ENCODE measurements at places on chromosomes 1 and 21. TPM values are rescaled to one million over a fixed set of nuclear protein-coding genes. Genes with fewer than 3 reads are reported as not detected.

Gene MPL
- 0.06 TPM for total RNA-seq

DNA sequence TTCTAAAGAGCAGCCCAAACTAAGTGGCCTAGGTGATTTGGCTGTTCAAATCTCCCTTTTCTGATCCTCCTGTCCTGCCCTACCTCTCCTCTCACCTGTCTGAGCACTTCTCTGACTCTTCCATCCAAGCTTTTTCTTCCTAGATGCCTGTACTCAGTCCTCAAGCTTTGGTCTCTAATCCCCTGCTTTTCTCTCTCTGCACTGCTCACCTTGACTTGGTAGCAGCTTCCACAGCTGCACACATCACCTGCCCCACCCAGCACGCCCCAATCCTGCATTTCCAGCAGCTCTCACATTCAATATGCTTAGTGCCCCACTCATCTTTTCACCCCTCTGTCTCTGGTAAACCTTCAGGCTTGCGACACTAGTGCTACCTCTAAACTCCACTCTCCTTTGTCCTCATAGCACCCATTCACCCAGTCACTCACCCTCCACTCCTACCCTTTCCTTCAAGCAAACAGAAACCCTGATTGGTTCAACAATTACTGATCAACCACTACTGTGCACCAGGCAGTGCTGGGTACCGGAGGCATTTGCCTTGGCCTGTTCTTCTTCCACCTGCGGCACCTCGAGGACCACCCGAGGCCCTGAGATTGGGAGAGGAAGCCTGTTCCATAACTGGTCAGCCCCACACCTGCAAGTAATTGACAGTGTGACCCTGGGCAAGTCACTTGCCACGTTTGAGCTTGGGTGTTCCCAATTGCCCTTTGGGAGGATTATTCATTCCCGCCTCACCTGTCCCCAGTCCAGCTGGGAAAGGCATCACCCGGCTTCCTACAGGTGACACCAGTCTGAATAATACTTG lies 136.1 kb upstream of the EDN2 start:
- DNase-seq = no peak

DNA sequence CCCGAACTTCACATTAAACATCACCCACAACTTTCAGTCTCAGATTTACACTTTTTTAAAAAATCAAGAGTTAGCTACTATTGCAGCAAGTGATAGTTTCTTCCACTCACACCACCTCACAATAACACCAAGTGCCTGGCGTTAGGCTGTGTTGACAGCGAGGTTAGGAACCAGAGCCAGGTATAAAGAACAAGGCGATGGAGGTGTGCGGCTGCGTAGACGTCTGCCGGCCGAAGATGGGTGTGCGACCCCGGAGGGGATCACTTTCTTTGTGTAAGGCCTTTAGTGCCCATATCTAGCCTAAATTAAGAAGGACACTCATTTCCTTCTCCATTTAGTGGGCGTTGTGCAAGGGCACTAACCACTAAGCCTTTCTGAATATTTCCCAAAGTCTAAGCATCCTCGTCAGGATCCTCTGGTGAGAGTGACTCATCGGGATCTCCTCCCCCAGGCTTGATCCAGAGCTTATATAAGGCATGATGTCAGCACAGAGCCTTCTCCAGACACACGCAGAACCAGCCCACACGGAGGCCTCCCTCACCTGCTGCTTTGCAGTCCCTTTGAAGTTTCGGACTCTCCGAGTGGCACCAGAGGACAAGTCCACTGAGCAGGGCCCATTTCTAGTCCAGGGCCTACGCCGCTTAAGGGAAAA lies 11.8 kb downstream of the NHLH2 start:
- DNase-seq = peak; percentile 95

GRCh38 chr1:203305809-203306088 lies 430 bp downstream of the BTG2 start:
- DNase-seq = no peak

DNA sequence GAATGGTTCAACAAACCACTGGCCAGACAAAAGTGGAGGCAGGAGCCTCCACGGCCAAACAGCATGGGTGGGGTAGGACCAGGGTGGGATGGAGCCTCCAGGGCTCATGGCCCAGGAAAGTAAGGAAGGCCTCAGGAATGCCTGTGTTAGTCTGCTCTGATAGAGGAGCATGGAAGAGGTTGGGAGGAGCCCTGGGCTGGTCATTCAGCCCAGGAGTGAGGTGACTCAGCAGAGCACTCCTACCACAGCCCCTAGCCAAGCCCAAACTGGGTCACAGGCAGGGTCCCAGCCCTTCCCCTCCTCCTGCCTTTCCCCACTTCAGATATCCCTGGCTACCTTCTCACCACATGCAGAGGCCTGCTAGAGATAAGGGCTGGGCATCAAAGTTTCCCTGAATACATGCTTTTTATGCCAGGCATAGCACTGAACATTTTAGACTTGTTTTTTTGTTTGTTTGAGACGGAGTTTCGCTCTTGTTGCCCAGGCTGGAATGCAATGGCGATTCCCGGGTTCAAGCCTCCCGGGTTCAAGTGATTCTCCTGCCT lies 3.1 kb upstream of the SHISA4 start:
- peak; percentile 88 for DNase-seq

Gene SERTAD4
- 4.4 TPM for total RNA-seq

DNA sequence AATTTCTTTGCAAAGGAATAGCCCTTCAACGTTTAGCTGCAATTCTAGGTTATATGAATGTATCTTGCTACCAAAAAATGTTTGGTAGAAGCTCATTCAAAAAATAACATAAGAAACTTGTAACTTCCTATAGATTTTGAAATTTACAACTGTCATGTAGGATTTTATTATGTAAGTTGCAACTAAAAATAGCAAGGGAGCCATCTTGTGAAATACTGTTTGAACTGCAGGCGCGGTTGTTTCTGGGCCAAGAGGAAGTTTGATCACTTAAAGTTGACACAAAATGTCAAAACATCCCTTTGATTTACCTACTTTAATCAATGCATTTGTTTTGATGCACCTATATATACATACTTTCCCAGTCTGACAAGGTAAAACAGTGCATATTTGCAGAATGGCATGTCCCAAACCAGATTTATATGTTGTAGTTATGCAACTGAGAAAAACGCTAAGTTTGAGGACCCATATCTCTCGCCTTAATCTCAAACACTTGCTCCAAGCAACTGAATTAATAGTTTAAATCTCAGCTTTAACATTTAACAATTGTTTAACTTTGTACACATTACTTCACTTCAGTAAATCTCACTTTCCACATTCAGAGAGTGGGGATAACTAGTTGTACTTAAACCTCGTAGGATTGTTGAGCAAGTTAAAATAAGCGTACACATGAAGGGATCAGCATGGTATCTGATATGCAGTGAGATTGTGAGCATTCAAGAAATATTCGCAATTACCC lies 63.9 kb downstream of the KCNK2 start:
- DNase-seq = peak; percentile 9

DNA sequence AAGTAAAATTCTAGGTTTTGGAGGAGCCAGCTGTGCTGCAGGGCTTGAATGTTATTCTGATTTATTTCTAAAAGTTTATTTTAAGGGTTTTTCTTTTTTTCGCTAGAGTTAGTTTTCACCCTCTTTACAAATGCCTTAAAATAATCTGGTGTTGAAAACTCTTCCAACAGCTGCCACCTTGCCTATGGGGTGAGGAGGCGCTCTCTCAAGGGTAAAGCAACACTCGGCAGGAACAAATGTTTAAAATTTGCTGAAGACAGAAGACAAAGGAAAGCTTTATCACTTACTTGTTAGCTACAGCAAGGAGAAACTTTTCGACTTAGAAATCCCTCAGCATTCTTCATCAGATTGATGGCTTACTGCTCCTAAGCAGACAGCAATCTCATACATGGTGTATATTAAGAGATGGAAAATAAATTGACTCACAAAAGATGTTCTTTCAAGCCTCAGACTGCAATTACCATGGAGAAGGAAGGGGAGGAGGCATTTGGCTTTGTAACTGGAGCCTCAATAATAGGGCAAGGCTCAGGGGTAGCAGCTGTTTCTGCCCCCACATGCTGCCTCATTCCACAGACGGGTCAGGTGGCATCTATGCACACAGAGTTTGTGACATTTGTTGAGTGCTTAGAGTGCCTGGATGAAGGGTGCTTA lies 79.8 kb upstream of the RALGPS2 start:
- no peak for DNase-seq

DNA sequence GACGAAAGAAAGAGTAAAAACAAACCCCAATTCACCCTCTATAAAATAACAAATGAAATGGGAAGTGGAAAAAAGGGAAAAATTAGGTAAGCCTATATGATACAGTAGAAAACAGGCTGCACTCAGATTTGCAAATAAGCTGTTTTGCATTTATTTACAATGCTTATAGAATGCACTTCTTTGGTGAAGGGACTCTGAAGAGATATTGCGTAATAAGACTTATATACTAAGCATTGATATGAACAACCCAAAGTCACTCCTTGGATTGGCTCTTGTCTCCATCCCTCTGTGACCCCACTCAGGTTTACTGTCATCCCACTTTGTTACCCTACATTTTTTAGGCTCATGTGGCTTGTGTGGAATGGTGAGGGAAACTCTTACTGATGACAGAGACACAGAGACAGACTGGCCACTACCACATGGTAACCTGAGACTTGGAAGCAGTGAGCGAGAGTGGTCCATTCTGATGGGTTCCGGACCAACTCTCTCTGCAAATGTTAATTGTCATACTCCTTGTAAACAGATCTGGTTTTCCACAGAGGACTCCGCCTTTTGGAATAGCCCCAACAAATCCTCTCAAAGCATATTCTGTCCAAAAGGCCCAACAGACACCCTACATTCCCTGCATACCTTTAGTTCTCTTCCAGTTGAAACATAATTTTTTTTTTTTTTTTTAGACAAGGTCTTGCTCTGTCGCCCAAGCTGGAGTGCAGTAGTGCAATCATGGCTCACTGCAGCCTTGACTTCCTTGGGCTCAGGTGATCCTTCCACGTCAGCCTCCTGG lies 11.0 kb downstream of the GSTM5 start:
- DNase-seq = no peak

GRCh38 chr1:234541286-234541975 lies 62.5 kb upstream of the TARBP1 start:
- DNase-seq = peak; percentile 43

GRCh38 chr1:109687641-109688499 lies at the start of gene GSTM1:
Gene GSTM1 (plus strand): TSS chr1:109687817. CDS start chr1:109687874, 57 bp downstream.
- peak; percentile 47 for DNase-seq

Gene S100A9
- total RNA-seq = not detected

Gene HTR6
- not detected for total RNA-seq

DNA sequence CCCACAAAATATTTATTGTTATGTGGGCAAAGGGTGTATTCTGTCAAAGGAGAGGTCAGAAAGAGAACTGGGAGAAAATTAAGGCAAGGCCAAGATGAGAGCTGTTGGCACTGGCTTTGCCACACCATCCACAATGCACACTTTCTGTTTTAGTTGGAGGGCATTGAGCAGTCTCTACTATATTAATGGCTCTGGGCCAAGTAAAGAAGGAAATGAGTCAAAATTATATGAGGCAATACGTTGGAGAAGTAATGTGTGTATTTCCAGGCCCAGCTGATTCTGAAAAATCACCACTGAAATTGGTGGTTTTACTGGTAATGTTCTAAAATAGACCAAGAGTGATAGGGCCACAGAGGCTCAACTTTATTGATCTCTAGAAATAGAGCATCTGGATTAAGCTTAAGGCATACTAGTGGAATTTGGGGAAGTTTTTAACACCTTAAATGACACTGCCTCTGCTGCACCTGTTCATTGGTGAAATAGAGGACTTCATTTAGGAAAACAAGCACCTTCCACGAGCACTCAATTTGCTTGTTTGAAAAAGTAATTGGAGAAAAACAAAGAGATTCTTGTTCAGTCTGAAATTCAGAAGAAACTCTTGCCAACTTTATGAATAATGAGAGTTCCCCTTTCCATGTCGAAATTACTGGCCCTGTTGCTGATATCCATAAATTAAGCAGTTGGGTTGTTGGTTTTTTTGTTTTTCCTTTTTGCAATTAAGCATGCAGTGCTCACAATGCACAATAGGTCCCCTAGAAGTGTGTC lies 424.9 kb downstream of the ADGRL2 start:
- peak; percentile 41 for DNase-seq

Gene BSND
- total RNA-seq = not detected

GRCh38 chr1:88537787-88538186 lies 146.3 kb upstream of the PKN2 start:
- no peak for DNase-seq

- DNase-seq = no peak
Measured at GRCh38 chr1:2135941-2136340, 58.6 kb downstream of the FAAP20 start.

- peak; percentile 46 for DNase-seq
Measured at GRCh38 chr1:94514095-94514727, 27.3 kb downstream of the F3 start.

Gene RAB7B
- 2.7 TPM for total RNA-seq

Gene RLF
- total RNA-seq = 15.8 TPM

DNA sequence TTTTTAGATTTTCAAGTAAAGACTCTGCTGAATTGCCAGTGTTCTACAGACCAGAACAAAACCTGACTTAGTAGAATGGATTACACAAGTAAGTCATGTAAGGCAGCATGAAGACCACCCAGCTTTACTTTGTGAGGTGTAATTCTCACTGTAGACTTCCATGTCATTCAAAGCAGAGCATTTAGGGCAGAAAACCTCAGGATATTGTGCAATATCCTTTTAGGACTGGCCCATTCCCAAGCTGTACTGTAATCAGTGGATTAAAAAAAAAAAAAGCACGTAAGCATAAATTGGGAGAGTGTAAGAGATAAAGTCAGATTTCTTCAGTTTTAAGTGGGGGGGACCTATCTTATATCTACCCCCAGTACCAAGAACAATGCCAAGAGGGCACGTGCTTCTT lies 380.5 kb upstream of the PRMT6 start:
- no peak for DNase-seq

DNA sequence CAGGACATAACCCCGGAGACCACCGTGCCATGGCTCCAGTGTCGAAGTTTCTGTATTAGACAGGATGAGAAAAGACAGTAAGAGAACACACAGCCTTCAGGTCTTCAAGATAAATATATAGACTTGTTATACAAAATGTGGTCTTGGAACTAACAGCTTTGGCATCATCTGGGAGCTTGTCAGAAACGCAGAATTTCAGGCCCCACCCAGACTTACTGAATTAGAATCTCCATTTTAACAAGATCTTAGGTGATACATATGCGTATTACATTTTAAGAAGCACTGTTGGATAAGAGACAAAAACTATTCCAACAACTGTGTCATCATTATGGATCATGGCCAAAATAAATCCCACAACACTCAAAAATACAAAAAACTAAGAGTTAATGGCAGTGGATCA lies 239.3 kb downstream of the ASTN1 start:
- no peak for DNase-seq

GRCh38 chr1:184387069-184387475 lies 243 bp downstream of the C1orf21 start:
- DNase-seq = no peak

DNA sequence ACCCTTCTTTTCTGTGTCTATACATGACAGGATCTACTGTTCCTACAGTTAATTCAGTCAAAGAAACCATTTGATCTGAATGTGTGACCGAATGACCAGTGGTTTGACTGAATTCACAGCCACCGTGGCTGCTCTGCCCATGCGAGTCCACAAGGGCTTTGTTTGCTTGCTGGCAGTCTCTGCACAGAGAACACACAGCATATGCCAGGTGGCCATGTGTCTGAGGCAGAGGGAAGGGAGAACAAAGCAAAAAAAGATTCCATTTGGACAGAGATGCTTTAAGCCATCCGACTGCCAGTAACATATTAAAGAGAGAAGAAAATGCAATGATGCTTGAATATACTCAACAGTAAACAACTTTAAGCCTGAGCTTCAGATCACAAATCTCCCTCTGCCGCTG lies 737.8 kb upstream of the CXADR start:
- DNase-seq = no peak
